ENCODE measurements at places on chromosomes 7 and 10. TPM values are rescaled to one million over a fixed set of nuclear protein-coding genes. Genes with fewer than 3 reads are reported as not detected.
A peak's percentile ranks its signal among the peaks of the same experiment; 100 is the strongest.

- no peak for DNase-seq
Observed at GRCh38 chr7:156194813-156195212, 382.6 kb upstream of the SHH start.

- DNase-seq: no peak
Observed at GRCh38 chr7:1247527-1248041, 14.9 kb downstream of the UNCX start.

DNA sequence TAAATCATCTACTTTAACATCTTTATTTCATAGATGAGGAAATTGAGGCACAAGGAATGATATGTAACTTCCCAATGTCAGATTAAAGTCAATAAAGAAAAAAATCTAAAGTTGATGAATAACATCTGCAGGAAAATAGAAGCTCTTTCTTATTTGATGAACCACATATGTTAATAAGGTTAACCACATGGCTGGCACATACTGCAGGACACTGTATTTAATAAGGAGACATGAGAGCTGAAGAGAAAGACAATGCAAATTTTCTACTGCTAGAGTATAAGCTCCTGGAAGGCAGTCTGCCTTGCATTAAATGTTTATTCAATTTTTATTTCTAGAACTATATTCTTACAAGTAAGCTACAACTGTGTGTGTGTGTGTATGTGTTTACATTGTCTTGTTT is 4.4 kb downstream of the RAB11FIP2 start:
- no peak for DNase-seq

The CFAP70 gene
- total RNA-seq: 0.43 TPM

- no peak for DNase-seq
Observed at GRCh38 chr10:127849921-127850320, 42.8 kb downstream of the CLRN3 start.

GRCh38 chr10:20048161-20048560 is 231.9 kb downstream of the PLXDC2 start:
- no peak for DNase-seq

DNA sequence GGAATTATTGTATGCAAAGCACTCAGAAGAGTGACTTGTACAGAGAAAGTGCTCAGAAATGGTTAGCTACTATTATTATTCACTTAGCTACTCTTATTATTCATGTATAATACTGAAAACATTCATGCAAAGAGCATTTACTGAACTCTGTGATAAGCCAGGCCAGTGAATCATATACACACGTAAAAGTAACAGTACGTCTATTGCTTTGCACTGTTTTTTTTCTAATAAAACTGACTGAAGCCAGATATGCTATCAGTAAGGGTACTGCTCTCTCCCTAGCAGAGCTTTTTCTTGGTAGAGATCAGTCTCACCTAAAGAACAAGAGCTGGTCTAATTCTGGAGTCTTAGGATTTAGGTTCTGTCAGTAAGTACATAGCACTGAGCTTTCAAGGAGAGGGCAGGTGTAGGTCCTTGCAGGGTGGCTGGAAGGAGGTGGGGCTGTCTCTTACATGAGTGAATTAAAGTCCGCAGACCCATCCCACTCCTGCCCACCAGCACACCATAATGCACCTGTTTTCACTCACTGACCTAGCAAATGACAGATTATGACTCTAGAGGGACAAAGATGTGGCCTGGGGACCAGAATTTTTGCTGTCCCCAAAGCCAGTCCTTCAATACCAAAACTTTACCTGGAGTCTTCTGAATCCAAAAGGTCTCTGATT is 145.9 kb downstream of the ARID5B start:
- DNase-seq: peak; percentile 88

- DNase-seq: no peak
Observed at GRCh38 chr10:43976292-43976691, 327.6 kb upstream of the ZNF32 start.

The LBX1 gene
- not detected for total RNA-seq

DNA sequence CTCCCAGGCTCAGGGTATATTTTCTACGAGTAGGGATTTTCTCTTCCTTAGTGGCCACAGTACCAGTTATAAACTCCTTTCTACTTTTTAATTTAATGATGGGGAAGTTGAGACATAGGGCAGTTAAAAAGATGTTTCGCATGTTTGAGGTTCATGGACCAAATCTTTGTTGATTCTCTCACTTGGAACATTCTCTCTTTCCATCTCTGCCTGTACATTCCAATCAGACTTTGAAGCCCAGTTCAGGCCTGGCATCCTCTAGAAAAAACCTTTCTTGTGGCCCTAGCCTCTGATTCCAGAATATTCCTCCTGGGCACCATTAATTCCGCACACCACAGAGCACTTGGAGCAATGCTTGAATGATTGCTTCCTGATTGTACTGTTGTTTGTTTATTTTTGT is 18.5 kb downstream of the SLC13A4 start:
- peak; percentile 16 for DNase-seq

GRCh38 chr10:113572520-113573290 is 19.9 kb downstream of the HABP2 start:
- no peak for DNase-seq

- no peak for DNase-seq
Observed at GRCh38 chr10:1204434-1205326, 148.5 kb downstream of the WDR37 start.

The OR2A1 gene
- total RNA-seq: under 0.01 TPM

The ERVW-1 gene
- not detected for total RNA-seq

DNA sequence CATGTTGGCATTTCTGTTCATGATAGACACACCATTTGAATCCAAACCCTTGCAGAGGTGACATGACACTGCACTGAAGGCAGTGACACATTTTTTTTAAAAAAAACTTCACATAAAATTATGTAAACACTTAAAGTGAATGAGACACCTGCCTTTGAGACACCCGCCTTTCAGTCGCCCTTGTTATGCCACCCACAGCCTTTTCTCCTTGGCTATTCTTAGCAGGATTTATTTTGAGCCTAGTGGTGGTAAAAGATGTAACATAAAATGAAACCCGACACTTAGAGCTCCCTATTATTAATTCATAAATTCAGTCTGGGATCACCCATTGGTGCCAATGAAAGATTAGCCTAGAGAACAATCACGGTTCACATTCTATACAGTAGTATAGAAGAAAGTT is 161.3 kb downstream of the DYNC1I1 start:
- no peak for DNase-seq

The SEMA3C gene
- total RNA-seq: 101 TPM

DNA sequence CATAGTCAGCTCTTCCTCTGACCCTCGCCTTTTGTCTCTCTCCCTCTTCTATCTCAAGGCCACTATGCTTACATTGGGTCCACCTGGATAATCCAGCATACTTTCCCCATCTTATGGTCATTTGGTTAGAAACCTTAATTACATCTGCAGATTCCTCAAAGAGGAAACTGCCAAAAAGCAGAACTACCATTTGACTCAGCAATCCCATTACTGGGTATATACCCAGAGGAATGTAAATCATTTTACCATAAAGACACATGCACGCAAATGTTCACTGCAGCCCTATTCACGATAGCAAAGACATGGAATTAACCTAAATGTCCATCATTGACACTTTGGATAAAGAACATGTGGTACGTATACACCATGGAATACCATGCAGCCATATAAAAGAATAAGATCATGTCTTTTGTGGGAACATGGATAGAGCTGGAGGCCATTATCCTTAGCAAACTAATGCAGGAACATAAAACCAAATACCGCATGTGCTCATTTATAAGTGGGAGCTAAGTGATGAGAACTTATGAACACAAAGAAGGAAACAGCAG is 114.8 kb upstream of the NPY start:
- no peak for DNase-seq

The DNMBP gene
- 31.2 TPM for total RNA-seq

- DNase-seq: no peak
Observed at GRCh38 chr10:44366941-44367630, 17.8 kb downstream of the CXCL12 start.

The IL2RA gene
- total RNA-seq: under 0.01 TPM

DNA sequence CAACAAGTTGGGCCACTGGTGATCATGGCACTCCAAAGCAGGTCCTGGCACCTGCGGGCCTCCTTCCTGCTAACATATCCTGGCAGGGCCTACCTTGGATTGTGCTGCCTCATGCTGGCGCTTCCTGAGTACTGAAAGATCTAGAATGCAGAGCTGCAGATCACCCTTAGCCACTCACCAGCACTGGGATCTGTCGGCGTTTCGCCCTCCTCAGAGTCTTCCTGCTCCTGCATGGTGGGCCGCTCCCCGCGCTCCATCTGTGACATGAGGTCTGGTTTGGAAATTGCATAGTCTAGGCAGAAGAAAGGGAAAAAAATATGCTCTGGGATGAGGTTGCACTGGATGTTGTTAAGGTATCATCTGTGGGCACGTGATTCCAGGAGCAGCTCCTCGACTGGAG is 10.0 kb downstream of the ZNF777 start:
- no peak for DNase-seq

The WNT2 gene
- total RNA-seq: 140 TPM

DNA sequence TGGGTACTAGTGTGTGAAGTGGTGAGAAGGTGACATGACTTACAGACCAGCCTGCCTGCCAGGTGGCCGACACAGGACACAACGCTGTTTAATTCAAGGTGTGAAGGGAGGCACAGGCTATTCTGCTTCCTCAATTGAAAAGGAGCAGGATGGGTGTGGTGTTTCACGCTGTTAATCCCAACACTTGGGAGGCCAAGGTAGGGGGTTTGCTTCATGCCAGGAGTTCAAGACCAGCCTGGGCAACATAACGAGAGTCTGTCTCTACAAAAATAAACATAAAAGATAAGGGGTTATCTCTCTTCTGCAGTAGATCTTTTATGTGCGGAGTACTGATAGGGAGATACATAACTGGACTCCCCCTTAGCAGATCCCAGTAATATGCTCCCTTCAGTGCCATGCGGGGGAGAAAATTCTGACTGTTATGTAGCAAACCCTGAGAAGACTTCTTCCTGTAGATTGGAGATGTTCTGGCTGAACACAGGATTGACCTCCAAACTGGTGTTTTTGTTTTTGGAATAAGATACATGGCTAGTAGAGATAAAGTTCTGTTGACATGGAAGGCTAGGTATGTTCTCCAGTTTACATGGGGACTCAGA is 63.2 kb downstream of the CCNY start:
- no peak for DNase-seq

DNA sequence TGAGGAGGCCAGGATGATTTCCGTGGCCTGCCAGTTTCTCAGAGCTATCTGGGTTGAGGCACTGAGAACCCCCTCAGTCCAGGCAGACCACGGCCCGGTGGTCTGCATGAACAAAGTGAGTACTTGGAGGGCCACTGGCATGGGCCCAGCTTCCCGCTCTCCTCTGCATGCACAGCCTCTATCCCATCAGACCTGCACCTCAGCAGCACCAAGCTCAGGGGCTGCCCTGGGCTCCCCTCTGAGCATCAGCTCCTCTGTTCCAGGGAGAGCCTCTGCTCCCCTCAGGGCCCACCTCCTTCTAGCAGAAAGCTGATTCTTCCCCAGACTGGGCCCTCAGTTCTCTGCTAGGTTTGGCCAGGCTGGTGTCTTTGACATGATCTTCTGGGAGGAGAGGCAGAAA is 469.9 kb downstream of the DNAJB6 start:
- no peak for DNase-seq

- peak; percentile 22 for DNase-seq
Observed at GRCh38 chr10:24435374-24435773, 226.4 kb downstream of the KIAA1217 start.

- DNase-seq: no peak
Observed at GRCh38 chr10:13908475-13908874, 321.7 kb downstream of the PRPF18 start.

The SEC61A2 gene
- 16.0 TPM for total RNA-seq

The NKX6-2 gene
- total RNA-seq: not detected

GRCh38 chr10:66572700-66573099 is 353.1 kb upstream of the LRRTM3 start:
- DNase-seq: no peak

DNA sequence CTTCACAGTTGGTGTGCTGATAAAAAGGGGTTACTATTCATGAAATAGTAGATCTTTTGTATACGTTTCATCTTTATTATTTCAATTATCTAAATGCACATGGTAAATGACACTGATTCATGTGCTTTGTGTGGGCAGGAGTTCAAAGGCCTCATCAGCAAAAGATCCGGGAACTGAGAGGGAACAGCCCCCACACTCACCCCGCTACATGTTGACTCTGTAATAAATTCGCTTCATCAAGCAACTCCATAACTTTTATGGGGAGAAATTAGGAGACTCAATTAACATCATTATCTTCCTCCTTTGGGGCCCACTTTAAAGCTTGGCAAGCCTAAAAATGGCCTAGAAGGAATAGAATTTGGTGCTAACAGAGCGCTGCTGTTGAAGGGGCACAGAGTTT is 250.7 kb upstream of the BMPER start:
- peak; percentile 2 for DNase-seq

- no peak for DNase-seq
Observed at GRCh38 chr10:127899766-127900387, 7.0 kb upstream of the PTPRE start.

All from fibroblast of villous mesenchyme (primary cell).